Fibroblast of villous mesenchyme (primary cell): ENCODE measurements at places on chromosomes 5 and 9.

- DNase-seq = no peak
Measured at GRCh38 chr9:120983259-120983837, 56.8 kb upstream of the TRAF1 start.

- DNase-seq = no peak
Measured at GRCh38 chr9:135698767-135699166, 514 bp downstream of the SOHLH1 start.

GRCh38 chr5:179730852-179731251 lies 1.8 kb upstream of the MAML1 start:
- DNase-seq = peak; percentile 37

GRCh38 chr5:93805616-93806379 lies 64.4 kb upstream of the POU5F2 start:
- no peak for DNase-seq

GRCh38 chr5:61455179-61456006 lies 123.3 kb downstream of the ZSWIM6 start:
- no peak for DNase-seq

GRCh38 chr5:50853151-50853550 lies 186.7 kb downstream of the PARP8 start:
- no peak for DNase-seq

- DNase-seq = no peak
Measured at GRCh38 chr5:59758566-59758965, 135.0 kb downstream of the PDE4D start.

- DNase-seq = no peak
Measured at GRCh38 chr5:93240228-93240834, 340.7 kb downstream of the NR2F1-AS1 start.

- DNase-seq = no peak
Measured at GRCh38 chr9:131126059-131126426, 657 bp downstream of the NUP214 start.

GRCh38 chr9:121778252-121779225 lies 127.1 kb downstream of the DAB2IP start:
- DNase-seq = peak; percentile 44

DNA sequence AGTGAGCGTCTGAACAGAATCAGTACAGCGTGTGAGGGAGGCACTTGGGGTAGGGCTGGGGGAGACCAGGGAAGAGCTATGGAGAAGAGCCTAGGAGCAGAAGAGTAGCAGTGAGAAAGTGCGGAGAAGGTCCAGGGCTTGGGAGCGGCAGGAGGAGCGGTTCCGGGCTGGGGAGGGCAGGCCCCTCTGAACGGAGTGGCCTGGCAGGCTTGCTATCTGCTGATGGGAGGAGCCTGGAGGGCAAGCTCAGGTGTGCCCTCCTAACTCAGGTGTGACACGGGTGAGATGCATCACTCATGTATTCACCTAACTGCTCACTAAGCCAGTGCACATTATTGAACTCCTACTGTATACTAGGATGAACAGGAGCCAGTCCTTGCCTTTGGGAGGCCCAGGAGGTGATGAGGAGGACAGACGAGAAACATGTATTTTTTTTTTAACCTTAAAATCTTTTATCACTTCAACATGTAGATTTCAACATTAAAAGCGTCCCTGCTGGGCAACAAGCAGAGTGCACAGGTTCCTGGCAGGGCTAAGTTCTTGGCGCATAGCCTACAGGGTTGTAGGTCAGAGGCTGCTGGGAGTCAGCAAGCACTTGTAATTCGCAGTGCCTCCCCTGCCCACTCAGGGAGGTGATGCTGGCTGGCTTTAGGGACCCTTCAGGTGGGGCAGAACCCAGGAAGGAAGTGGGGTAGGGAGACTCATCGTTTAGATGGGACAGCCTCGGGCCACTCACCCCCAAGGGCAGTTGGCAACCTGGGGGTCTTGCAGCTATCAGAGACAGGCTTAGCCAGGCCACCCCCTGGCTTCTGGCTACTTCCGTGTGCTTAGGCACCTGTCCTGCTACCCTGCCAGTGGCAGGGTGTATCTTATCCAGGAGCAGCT lies 55.5 kb downstream of the TMOD1 start:
- no peak for DNase-seq

GRCh38 chr5:139124774-139125520 lies 73.2 kb downstream of the SIL1 start:
- no peak for DNase-seq

GRCh38 chr5:132019857-132020555 lies 8.5 kb upstream of the ACSL6 start:
- DNase-seq = no peak

DNA sequence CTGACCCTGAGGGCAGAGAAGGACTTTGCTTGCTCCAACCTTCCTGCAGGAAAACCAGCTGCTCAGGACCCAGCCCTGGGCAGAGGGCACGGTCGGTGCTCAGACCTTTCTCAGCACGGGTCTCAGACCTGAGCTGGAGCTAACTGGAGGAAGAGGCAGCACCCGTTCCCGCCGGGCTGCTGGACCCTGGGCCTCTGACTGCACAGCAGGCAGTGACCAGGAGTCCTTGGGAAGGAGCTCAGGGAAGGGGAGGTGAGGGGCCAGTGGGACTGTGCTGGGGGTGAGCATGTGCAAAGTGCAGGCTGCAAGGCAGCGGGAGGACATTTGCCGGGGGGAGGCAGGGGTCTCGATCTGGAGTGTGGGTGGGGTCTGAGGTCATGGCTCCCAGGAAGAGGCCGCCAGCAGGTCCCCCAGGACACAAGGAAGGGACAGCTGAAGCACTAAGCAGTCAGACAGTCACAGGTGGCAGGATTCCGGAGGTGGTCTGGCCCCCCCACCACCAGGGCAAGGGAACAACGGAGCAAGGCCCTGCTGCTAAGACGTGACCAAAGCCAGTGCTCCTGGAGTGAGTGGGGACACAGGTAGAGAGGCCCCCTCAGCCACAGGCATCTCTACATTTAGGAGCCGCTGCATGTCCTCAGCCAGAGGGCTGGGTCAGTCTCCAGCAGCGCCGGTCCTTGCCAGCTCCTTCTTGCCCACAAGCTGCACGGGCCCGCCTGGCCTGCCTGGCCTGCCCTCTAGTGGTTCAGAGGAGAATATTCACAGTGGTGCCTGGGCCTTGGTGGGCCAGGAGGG lies 4.8 kb upstream of the DPM2 start:
- peak; percentile 64 for DNase-seq

DNA sequence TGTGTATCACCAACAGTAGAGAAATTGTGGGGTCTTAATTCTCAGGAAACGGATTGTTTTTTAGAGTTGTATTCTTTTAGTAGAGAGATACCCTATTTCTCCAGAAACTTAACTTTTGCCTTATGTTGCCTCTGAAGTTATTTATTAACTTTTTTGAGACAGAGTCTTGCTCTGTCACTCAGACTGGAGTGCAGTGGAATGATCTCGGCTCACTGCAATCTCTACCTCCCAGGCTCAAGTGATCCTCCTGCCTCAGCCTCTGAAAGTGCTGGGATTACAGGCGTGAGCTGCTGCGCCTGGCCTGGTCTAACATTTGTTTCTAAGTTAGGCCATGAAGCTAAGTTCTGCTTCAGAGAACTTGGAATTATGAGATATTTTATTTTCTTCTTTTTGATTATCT lies 75.0 kb downstream of the CFAP95 start:
- no peak for DNase-seq

- peak; percentile 35 for DNase-seq
Measured at GRCh38 chr5:142115937-142116614, 7.5 kb downstream of the NDFIP1 start.

DNA sequence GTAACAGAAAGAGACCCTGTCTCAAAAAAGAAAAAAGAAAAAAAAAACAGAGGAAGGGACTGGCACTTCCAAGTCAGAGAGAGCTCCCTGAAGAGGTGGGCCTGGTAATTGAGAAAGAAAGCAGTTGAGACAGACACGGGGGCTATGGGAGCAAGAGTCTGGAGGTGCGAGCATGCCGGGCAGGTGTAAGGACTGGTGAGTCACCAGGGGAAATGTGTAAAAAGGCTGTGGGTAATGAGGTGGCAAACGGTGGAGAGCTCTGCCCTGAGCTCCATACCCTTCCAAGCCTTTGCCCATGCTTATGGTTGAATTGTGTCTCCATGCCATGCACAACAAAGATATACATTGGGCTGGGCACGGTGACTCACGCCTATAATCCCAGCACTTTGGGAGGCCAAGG lies 18.0 kb upstream of the JADE2 start:
- no peak for DNase-seq

GRCh38 chr5:137616046-137616445 lies 116.9 kb upstream of the SPOCK1 start:
- DNase-seq = no peak

- DNase-seq = no peak
Measured at GRCh38 chr5:87076931-87077330, 190.8 kb upstream of the RASA1 start.

DNA sequence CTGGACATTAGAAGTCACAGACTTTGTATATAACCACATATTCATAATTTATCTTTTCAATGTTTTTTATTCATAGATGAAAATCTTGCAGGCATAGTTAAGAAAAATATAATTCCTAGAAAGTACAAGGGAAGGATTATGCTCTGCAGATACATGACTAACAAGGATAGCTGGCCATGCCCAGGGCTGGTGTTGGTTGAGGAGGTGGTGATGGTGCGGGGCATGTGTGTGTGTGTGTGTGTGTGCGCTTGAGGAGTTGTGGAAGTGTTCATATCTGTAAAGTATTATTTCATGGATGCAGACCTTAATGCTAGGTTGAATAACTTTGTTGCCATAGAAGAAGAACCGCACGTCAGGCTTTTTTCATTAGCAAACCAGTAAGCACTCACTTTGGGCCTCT lies 1.3 kb downstream of the S1PR3 start:
- peak; percentile 36 for DNase-seq

GRCh38 chr9:8600914-8601680 lies 801.5 kb upstream of the DMAC1 start:
- DNase-seq = no peak

DNA sequence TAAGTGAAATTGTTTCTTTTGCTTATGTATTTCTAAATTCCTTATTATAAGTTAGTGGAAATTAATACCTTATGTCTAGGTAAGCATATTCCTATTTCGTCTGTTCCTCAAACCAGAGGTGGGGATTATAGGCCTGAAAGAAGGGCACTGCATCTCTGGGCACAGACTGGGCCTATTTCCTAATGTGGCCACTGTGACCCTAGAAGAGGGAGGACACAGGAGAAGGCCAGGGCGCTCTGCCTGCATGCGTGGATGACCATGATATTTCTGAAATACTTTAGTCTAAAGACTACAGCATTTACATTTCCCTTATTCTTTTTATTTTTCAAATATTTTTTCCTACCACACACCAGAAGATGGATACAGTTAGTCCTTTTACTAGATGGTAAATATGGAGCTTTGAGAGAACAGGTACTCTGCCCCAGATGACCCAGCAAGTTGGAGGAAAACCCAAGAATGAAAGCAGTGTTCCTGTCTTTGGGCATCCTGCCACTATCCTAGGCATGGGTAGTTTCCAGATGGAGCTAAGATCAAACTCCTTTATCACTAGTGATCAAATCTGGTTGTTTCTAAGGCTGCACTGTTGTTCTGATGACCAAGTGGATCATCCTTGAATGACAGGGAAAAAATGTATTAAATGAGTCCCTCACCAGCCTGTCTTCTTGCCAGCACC lies 27.8 kb downstream of the RUSC2 start:
- DNase-seq = no peak

- DNase-seq = no peak
Measured at GRCh38 chr9:123771690-123772089, 158.2 kb downstream of the DENND1A start.

- no peak for DNase-seq
Measured at GRCh38 chr9:101478444-101478843, 42.9 kb upstream of the ALDOB start.

DNA sequence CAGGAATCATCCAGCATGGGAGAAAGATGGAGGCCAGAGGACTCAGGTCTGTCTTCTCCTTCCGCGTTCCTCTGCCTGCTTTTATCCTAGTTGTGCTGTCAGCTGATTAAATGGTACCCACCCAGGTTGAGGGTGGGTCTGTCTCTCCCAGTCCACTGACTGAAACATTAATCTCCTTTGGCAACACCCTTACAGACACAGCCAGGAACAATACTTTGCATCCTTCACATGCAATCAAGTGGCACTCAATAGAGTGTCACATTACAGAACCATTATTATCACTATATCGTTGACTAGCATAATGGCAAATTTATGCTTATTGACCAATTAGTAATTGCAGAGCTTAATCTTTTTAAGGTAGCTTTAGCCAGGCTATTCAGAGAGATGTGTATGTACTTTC lies 64.8 kb downstream of the UNC13B start:
- DNase-seq = no peak

DNA sequence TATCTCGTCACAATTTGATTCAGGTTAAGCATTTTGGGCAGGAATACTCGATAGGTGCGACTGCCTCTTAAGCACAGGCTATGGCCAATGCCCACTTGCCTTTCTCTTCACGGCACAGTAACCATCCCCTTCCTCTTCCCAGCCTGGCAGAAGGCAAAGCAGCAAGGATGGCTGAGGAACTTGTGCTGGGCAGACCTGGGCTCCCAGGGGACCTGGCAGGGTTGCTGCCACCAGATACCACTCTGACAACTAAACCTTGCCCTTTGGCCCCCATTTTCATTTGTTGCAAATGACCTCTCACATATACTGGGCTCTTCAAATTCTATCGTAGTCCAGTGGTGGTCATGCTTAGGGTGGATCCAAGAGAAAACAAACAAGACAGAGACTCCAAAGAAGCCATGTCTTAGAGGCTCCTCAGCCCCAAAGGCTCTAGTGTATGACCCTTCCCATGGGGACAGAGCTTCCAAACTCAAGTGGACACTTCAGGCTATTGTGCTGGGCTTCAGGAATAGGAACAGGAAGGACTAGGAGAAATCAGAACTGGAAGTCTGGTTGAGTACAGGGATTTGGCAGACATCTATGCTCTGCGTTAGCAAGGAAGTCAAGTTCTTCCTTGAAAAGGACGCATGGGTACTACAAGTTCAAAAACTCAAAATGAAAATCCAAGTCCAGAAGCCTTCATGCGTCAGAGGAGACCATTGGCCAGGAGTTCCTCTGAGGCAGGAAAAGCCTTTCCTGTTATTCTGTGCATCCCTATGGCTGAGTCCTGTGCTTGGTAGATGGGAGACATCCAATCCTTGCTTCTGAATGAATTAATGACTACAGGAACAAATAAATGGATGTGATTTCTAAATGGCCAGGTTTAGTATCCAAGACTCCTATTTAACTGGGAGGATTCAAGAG lies 64.6 kb upstream of the PLPP1 start:
- DNase-seq = no peak

GRCh38 chr9:26078706-26079105 lies 400.5 kb upstream of the TUSC1 start:
- no peak for DNase-seq

DNA sequence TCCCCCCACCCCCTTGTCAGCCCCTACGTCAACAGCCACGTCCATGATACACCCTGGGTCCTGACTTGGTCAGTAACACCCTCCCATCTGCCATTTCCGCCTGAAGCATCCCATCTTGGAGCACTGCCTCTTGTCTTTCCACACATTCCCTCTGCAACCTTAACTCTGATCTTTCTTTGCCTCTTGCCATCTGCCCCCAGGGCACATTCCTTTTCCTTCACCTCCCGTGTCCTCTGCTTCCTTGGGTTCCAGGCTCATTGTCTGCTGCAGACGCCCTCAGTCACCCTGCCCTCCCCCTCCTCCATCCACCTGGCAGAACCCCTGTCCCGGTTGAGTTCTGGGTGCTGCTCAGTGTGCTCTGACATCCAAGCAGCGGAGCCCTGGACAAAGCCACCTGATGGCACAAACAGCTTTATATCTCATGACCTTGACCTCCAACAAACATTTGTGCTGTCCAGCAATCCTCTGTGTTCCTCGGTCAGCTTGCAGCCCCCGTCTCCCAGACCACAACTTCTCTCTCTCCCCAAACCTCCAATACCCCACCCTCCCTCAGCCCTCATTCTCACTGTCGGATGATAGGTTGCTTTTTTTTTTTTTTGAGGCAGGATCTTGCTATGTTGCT lies 97.7 kb upstream of the IER5L start:
- peak; percentile 26 for DNase-seq

- DNase-seq = no peak
Measured at GRCh38 chr5:125186911-125187375, 440.5 kb upstream of the ZNF608 start.
